Bronchus fibroblast of lung (primary cell): ENCODE measurements at places on chromosomes 7 and 10. TPM values are rescaled to one million over a fixed set of nuclear protein-coding genes. Genes with fewer than 3 reads are reported as not detected.

VIPR2 gene
- not detected in 2 replicates for total RNA-seq

SLC12A9 gene
- 17.1 and 18.0 TPM in 2 replicates for total RNA-seq

PGAM2 gene
- 0.15 TPM in 1 of 2 replicates, not detected in the other for total RNA-seq

ZNF804B gene
- not detected in 2 replicates for total RNA-seq

GJD4 gene
- total RNA-seq, result not detected in 2 replicates

PRLHR gene
- not detected in 2 replicates for total RNA-seq

ELN gene
- total RNA-seq, result 0.59 and 4.2 TPM in 2 replicates

UCN3 gene
- total RNA-seq, result not detected in 2 replicates

LAMB1 gene
- total RNA-seq, result 101 and 103 TPM in 2 replicates
